ENCODE measurements at places on chromosomes 16 and 17.

DNA sequence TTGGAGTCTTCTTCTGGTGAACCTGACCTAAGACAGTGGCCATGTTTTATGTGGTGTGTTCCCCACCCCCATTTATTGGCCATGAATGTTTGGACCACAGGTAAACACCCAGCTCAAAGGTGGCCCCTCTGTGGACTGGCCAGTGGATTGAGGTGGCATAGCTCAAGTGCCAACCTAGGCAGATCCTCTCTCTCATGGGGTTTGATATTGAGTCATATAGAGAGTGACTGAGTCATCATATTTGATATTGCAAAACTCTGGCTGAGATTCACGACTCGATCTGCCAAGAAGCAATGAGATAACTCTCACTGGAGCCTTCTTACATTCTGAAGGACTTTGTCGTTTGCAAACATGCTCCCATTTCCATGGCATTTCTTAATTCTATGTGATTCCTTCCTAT is 10.5 kb upstream of the TEKT3 start:
- no peak for DNase-seq

- no peak for DNase-seq
Measured at GRCh38 chr16:88334778-88335720, 47.7 kb upstream of the ZNF469 start.

GRCh38 chr16:57893559-57894389 is 77.2 kb downstream of the CNGB1 start:
- DNase-seq = no peak

DNA sequence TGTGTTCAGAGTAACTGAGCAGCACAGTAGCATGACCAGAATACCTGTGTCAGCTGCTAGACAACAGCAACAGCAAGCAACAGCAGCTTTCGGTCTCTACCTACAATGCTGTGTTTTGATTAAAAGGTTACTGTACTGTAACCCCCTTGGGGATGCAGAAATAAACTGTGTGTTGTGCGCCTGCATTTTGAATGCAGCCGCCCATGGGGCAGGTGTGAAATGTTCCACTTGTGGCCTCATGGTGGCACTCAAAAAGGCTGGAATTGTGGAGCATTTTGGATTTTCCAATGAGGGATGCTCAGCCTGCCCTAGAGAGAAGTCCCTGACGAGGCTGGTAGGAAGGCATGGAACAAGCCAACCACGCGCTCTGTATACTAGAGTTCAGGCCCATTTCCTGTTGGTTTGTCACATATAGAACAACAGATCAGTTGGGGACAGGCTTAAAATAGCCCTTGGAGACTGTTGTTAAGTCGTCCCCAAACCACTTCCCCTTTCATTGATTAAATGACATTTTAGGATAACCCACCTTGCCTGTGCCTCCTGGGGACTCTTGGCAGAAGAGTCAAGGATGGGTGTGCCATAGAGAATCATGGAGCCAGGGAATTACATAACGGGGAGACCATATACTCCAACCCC is 27.1 kb downstream of the SCPEP1 start:
- peak; percentile 48 for DNase-seq

DNA sequence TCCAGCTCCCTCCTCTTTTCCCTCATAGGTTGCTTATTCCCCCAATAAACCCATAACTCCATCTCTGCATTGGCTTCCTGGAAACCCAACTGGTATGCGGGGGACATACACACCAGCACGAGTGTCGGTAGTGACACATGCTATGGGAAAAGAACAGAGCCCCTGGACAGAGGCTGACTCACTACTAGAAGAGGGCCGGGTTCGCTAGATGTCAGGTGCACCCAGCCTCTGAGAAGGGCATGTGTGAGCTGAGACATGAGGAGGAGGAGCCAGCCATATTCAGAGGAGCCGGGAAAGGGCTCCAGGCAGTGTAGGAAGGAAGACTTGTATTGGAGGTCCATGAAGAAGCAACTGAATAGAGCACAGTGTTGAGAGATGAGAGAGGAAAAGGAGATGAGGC is 241.1 kb downstream of the SOX9 start:
- no peak for DNase-seq

DNA sequence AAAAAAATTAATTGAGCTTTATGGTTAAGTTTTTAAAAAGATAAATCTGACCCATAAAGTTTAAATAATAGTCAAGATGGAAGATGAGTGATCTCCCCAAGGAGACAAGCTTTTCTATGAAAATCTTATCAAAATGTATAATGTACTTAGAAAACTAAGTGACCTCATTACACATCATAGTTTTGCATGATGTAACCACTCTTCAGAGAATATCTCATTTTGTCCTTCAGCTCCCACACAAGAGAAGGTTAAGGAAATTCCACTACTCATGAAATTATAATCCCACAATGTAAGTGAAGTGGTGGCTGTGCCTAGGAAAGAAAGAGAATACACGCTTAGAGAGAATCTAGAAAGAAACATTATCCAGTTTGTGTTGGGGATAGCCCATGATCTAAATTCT is 14.3 kb downstream of the STAT3 start:
- DNase-seq = no peak

DNA sequence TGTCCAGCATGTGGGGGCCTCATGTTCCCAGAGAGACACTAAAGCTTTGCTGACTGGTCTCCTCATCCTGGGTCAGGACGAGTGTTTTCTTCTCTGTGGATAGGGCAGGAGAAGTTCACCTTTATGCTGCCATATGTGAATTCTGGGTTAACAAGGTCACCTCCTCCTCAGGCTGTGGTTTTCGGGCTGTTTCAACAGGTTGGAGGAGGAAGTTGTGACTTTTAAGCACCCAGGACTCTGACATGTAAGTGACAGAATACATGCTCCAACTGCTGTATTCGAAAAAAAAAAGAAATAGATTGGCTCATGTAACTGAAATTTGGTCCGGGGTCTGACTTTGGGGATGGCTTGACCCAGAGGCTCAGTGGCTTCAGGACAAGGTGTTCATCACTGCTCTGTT is 54.2 kb downstream of the SNX20 start:
- no peak for DNase-seq

- no peak for DNase-seq
Measured at GRCh38 chr17:7295230-7296180, 1.1 kb upstream of the YBX2 start.

Data from SK-MEL-5 (cell line).